NCI-H1092 (cell line): ENCODE measurements at places on chromosomes 11 and 22.

- no peak for DNase-seq
Observed at GRCh38 chr11:129368889-129369672, 6.6 kb upstream of the BARX2 start.

GRCh38 chr22:46546466-46547178 lies 9.2 kb upstream of the CELSR1 start:
- no peak for DNase-seq

GRCh38 chr22:33789690-33790253 lies 130.5 kb downstream of the LARGE1 start:
- no peak for DNase-seq

DNA sequence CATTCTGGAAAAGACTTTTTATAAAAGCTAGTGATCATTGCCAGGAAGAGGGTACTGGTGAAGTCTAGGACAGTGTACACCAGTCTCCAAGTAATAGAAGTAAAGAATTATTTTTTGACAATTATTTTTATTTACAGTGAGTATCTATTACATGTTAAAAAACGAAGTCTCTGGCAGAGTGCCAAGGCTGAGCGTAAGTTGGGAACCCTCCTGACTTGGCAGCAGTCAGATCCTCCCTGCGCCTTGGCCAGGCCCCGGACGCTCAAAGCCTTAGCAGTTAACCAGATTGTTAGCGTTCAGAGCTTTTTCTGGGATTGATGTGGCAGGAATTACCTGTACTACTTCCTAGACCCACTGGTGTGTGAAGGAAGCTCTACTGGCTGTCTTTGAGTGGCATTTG lies 38.1 kb upstream of the CTTN start:
- no peak for DNase-seq

DNA sequence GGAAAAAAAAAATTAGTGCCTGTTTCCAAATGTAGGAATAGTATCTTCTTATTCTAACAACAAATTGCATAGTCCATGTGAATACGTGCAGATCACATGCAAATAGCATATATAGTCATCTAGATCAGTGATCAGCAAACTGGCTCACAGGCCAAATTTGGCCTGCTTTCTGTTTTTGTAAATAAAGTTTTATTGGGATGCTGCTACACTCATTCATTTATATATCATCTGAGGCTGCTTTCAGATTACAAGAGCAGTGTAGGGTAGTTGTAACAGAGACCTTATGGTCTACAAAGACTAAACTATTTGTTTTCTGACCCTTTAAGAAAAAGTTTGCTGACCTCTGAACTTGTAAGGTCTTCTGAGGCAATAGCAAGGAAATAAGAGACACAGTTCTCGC lies 65.6 kb downstream of the SFI1 start:
- no peak for DNase-seq

DNA sequence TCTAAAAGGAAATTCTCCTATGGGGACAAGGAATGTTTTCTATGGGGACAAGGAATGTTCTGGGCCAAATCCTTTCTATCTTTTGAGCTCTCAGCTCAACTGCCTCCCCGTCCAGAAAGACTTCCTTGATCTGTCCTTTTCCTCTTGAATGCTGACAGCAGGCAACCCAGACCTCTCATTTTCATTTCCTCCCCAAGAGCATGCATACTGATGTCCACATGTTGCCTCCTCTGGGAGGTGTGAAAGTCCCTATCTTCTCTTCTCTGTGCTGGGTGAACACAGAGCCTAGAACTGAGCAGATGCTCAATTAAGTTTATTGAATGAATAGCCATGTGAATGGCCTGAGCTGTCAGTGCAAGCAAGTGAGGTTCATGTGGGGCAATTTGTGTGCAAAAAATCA lies 331.9 kb upstream of the NARS2 start:
- DNase-seq, result no peak

- peak; percentile 21 for DNase-seq
Observed at GRCh38 chr22:47333625-47334024, 571.2 kb downstream of the TBC1D22A start.

DNA sequence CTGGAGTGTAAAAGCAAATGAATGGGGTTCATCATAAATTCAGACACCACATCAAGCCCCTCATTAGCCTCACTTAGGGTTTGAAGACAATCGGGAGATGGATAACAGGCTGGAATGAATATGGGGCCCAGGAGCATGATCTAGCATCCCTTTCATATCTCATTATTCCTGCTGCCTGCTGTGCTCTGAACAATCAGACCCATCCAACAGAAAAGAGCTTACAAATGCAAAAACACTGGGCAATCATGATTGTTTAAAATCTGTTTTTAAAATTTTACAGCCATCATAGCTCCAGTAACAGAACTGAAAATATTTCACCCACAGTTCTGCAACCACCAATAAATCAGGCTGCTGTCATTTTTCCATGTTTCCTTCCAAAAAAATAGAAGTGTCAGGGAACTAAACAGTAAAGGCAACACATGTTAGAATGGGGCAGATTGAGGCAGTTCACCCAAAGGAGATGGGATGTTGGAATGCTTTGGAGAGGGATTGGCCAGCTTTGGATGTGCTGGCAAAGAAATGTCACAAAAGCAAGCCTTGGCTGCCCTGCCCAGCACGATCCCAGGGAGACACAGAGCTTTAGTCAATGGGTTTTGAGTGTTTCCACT lies 47.8 kb upstream of the BMAL1 start:
- no peak for DNase-seq

GRCh38 chr11:14551380-14551779 lies 31.2 kb upstream of the PSMA1 start:
- DNase-seq, result no peak

- DNase-seq, result no peak
Observed at GRCh38 chr11:123083623-123084029, 21.7 kb upstream of the HSPA8 start.

DNA sequence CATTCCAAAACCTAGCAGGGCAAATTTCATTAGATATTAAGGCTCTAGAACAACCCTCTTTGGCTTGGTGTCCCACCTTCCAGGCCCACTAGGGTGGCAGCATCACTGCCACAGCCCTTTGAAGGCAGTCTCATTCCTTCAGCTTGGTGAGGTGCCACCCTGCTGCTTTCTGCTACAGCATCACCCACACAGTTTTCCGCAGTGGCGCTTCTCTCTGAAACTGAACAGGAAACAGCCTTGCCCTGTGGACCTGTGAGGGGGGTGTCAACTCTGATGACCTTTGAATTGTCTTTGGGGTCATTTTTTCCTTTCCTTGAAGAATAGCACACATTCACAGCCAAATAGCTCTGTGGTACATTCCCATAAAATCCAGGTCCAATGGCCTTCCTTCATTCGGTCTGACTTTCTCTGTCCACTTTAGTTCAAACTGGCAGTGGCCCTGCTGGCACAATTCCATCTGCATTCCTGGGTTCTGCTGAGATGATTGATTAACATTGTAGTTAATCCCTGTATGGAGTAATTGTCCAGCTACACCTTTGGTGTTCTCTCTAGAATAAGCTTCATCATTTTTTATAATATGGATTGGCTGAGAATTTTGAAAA lies 251.9 kb upstream of the FAT3 start:
- DNase-seq, result no peak

DNA sequence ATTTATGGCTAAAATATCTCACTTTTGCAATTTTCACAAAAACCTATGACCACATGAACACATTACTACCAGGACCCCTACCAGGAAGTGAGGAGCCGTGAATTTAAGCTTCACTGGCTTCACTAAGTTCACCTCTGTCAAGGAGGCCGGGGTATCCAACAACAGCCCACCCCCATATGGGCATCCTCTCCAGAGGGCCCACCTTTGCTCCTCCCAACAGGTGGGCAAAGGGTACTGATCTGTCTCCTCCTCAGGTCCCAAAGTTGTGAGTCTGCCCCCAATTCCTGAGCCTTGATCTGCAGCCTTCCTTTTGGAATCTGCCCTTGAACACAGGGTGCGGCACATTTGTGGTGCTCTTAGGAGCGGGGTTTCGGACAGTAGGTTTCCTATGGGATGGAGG lies 66.9 kb downstream of the OTOG start:
- no peak for DNase-seq

GRCh38 chr11:78460471-78460870 lies 42.9 kb upstream of the GAB2 start:
- no peak for DNase-seq

DNA sequence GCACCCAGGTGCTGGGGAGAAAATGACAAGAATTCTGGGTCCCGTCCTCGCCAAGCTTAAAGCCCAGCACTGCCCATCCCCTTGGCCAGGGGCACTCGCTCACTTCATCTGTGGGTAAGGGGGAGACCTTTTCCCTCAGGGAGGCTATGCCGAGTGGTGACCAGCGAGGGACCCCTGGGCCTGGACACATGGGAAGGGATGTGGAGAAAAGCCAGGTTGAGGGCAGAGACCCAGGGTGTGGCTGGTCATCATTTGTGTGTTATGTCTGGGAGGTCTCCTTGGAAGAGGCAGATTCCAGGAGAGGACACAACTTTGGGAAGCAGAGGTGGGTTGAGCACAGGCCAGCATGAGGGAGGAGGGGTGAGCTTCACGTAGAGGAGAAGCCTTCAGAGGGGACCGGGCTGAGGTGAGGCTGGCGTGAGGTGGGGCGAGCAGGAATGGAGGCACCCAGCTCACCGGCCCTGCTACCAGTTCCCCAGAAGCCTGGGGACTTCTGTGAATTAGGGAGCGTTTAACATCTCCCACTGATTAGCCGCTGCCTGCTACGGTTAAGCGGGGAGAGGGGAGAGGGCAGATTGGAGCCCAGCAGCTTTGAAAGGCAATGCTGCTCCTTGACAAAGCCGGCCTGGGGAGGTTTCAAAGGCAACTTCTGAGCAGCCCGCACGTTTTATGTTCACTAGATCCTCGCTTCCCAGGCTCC lies 25.8 kb upstream of the NECTIN1 start:
- no peak for DNase-seq

DNA sequence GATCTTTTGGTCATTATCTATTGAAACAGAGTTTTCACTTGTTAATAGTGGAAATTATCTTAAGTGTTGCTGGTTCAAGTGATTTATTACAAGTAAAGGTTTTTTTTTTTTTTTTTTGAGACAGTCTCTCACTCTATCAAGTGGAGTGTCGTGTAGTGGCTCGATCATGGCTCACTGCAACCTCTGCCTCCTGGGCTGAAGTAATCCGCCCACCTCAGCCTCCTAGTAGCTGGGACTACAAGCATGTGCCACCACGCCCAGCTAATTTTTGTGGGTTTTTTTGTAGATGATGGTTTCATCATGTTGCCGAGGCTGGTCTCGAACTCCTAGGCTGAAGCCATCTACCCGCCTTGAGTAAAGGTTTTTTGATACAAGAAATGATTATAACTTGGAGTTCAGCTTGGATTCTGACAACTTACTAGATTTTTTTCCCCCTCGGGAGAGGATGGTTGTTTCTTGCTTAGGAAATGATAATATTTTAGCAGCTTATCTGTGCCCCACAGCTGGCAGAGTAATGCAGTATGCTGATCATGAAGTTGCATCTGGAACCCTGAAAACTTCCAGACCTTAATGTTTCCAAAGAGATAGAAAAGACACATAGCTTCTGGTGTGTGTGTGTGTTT lies 68.9 kb downstream of the MTMR3 start:
- no peak for DNase-seq

DNA sequence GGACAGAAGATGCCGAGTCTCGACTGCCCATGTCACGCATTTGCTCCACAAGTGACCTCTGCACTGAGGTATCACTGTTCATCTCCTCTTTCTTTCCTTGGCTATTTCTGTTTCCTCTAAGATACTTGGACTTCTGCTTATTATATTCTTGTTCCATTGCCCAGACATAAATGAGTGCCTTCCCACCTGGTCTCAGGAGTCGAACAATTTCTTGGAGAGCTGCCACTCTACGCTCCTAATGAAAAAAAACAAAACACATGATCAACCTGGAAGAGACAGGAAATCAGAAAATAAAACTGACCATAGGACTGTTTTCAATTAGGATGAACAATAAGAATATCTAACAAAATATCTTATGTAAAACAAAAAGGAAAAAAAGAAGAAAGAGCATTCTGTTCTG lies 47.4 kb upstream of the CWF19L2 start:
- no peak for DNase-seq

GRCh38 chr22:27220339-27220738 lies 563.0 kb downstream of the MIAT start:
- no peak for DNase-seq

DNA sequence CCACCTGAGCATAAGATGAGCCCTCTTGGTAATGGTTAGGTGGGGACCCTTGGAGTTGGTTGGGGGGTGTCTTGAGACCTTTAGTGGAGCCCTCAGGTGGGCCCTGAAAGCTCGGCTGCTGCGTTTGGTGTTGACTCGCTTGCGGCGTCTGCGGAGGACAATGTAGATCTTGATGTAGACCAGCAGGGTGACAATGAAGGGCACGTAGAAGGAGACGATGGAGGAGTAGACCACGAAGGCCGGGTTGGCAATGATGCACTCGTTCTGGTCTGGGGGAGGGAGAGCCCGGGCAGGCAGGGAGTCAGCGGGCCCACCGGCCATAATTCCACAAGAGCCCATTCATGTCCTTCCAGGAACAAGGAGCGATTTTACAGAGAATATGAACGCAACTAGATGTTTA lies 27.8 kb downstream of the ANKK1 start:
- no peak for DNase-seq

DNA sequence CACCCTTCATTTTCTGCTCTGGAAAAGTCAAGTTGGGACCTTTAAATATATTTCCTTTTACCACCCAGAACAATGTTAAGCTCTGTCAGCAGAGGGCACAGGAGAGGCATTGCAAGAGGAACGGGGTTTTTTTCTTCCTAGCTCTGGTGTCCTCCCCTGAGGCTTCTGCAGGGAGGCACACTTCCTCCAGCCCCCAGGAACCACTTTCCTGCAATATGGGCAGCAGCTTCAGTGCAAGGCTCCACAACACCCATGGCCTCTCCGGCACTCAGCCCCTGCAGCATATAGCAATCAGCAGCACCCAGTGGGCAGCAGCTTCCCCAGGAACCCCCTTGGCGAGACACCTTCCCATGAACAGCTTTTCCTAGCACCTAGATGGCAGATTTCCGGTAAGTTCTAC lies 101.4 kb downstream of the SYT9 start:
- DNase-seq, result no peak

DNA sequence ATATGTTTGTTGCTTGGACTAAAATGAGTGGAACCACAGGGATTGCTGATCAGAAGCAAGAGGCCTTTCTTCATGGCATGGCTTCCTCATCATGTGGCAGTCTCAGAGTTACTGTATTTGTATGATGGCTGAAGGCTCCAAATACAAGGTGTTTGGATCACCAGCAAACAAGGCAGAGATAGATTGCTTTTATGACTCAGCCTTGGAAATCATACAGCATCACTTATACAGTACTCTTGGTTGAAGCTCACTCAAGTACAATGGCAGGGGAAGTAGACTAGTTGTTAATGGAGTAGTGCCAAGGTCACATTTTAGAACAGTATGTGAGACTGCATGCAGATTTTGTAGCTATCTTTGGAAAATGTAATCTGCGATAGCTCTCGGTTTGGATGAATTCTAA lies 16.6 kb downstream of the CAPRIN1 start:
- DNase-seq, result no peak

GRCh38 chr22:29325785-29326315 lies 10.4 kb upstream of the RASL10A start:
- no peak for DNase-seq
